ENCODE measurements at places on chromosomes 5 and 9. TPM values are rescaled to one million over a fixed set of nuclear protein-coding genes. Genes with fewer than 3 reads are reported as not detected.
A peak's percentile ranks its signal among the peaks of the same experiment; 100 is the strongest.

GRCh38 chr5:1515311-1515920 lies 8.3 kb downstream of the LPCAT1 start:
- H3K27me3 ChIP-seq, result no peaks in the 10 kb centered on the region
- H3K4me3 ChIP-seq, result no peak overlapping the region
- H3K27ac ChIP-seq, result peak overlapping the region; percentile 44
- H3K36me3 ChIP-seq, result peaks cover 53% of the 10 kb centered on the region
- no peak for DNase-seq

C9orf85 gene
- total RNA-seq, result 7.0 TPM

UNC13B gene
- total RNA-seq, result 0.50 TPM

- no peaks in the 10 kb centered on the region for H3K4me1 ChIP-seq
- no peaks in the 10 kb centered on the region for H3K36me3 ChIP-seq
- DNase-seq, result no peak
Observed at GRCh38 chr5:169094586-169095409, 206.1 kb downstream of the SLIT3 start.

PLPP7 gene
- total RNA-seq, result not detected

DNA sequence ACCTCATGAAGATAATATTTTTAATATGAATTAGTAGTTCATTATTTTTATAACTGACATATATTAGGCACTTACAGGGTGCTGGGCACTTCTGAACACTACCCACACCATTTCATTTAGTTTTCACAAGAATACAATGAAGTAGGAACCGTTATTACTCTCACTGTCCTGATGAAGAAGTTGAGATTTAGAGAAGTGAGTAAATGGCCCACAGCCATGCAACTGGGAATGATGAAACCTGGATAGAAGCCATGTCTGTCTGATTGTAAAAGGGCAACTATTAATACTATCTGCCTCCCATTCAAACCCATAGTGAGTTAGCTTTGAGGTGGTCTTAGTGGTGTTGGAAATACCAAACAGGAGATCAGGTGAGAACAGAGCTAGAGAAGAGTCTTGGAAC lies 29.6 kb upstream of the OTULINL start:
- no peak overlapping the region for H3K4me3 ChIP-seq
- H3K27me3 ChIP-seq, result peaks cover 6% of the 10 kb centered on the region
- no peaks in the 10 kb centered on the region for H3K36me3 ChIP-seq
- no peak for DNase-seq
- no peak overlapping the region for H3K27ac ChIP-seq

DNA sequence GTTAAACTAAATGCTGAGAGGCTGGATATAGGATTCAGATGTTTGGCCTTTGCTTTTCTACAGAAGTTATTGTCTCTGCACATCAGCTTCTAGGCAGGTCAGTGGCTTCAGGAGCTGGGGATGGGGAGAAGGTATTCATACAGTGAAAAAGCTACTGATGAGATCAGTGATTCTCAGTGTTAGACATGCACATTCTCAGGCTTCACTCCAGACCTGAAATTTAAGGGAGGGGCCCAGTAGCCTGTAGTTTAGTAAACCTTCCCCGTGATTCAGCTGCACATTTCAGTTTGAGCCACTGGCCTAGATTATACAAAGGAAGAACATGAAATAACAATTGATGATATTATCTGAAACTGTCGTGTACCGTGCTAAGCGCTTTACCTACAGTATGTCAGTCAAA lies 127.2 kb downstream of the ARHGAP26 start:
- no peaks in the 10 kb centered on the region for H3K4me1 ChIP-seq
- no peak overlapping the region for H3K4me3 ChIP-seq
- H3K27ac ChIP-seq, result no peak overlapping the region
- H3K36me3 ChIP-seq, result peaks cover 49% of the 10 kb centered on the region

PGM5 gene
- total RNA-seq, result 0.42 TPM

GRCh38 chr5:170121321-170121720 lies 15.6 kb downstream of the FOXI1 start:
- no peaks in the 10 kb centered on the region for H3K36me3 ChIP-seq
- DNase-seq, result no peak
- peaks cover 7% of the 10 kb centered on the region for H3K27me3 ChIP-seq
- H3K4me3 ChIP-seq, result no peak overlapping the region
- H3K27ac ChIP-seq, result no peak overlapping the region

All from T-cell (primary cell).